ENCODE measurements at places on chromosomes 1 and 21.
A peak's percentile ranks its signal among the peaks of the same experiment; 100 is the strongest.

- no peak for DNase-seq
Observed at GRCh38 chr1:13749543-13750341, 49.8 kb downstream of the PRDM2 start.

GRCh38 chr1:26434161-26434752 lies 2.1 kb downstream of the DHDDS start:
- no peak for DNase-seq

GRCh38 chr1:106793651-106794050 lies 262.8 kb upstream of the PRMT6 start:
- DNase-seq, result no peak

DNA sequence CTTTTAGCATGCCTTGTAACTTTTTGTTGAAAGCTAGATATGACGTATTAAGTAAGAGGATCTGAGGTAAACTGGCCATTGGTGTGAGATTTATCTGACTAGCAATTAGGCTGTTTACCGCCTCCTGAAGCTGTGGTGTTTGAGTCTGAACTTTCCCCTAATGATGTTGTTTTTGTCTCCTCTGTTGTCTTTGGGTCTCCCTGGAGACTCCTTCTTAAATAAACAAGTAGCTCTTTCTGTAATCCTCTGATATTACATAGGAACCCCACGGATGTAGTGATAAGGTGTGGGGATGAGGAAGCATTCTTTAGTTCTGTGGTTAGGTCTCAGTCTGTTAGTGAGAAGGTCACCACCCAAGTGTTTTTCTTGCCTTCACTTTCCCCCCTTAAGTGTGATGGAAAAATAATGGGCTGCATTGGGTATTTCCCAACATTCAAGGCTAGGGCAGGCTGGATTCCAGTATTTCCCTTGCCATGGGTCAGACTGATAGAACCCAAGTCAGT lies 33.0 kb downstream of the PRSS38 start:
- no peak for DNase-seq

DNA sequence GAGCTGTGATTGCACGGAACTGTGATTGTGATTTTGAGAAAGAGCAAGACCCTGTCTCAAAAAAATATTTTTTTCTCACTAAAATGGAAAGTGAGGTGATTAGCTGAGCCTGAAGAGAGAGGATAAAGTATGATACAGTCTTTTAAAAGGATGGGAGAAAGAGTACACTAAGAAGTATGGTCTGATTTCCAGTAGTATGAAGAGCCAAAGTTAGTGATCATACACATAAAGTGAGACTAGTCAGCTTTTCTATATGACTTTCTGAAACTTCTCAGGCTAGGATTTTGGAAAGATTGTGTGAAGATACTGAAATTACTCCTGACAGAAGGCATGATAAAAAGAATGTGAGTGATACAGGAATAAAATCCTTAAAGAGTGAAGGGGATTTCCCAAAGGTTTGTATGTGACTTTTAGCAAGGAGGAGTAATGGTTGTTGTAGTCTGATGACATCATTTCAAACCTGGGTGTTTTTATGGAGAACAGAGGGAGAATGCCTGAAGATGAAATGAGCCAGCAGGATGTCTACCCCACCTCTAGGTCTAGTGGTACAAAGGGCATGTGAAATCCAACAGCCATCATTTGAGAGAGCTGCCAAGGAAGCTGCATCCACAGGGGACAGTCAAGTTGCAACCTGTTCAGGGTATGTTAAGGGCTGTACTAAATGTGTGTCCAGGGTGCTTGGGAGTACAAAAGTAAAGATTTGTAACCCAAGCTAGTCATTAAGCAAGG lies 157.7 kb downstream of the PIK3R3 start:
- DNase-seq, result peak; percentile 18

DNA sequence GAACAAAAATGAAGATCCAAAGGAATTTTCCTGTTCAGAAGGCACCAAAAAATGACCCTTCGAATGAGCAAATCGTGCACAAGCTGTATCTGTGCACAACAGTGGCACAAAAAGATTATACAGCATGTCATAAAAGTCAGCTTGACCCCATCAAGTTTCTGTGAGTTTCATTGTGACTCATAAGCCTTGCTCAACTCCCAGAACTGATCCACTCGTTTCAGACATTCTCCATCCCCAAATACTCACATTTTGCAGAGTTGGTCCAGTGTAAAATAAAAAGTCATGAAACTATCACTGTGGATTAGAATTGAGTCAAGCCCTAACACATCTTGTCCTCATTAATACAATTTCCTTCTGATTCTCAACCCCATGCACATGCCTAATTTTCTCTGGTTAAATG lies 174.7 kb upstream of the PKN2 start:
- DNase-seq, result no peak

GRCh38 chr1:59769736-59770095 lies 45.0 kb upstream of the HOOK1 start:
- no peak for DNase-seq
